Left ventricle myocardium inferior (tissue), 1 donor: ENCODE measurements at places on chromosomes 6 and 20. TPM values are rescaled to one million over a fixed set of nuclear protein-coding genes. Genes with fewer than 3 reads are reported as not detected.

DNA sequence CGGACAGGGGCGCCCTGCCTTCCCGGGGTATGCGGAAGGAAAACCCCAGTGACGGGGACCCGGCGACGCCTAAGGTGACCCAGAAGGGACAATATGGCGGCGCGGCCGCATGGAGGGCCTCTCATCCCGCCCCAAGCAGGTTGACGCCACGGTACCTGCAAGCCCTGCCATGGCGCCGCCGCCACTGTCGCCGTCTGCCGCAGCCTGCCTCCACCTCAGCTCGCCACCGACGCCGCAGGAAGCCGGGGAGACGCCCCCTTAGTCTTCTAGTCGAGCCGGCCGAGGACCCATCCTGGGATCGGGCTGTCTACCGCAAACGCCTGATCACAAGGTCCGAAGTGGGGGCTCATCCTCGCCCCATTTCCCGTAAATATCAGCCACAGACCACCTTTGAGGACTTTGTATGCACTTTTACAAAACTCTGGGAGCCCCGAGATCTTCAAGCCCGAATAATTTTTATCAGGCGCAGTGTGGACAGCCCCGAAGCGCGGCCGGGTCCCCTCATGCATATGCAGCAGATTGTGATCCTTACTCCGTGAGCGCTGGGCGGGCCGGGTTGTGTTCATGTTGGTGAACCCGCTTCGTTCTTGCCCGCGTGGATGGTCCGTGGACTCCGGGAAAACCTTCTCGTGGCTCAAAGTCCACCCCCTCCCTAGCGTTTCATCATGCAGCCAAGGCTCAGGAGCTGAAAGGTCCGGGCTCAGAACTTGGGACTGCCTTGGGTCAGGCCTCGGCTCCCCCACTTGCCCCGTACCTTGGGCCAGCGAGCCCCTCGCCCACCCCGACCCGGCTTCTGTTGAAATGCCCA is at the start of gene BLCAP:
Gene BLCAP, minus strand, starts transcription at position 239 of the 808 bp plus-strand sequence. CDS start 8,702 bp downstream, outside the sequence.
- H3K4me1 ChIP-seq, result peaks cover 56% of the 10 kb centered on the region
- H3K36me3 ChIP-seq, result no peaks in the 10 kb centered on the region
- DNase-seq, result peak; percentile 92

DNA sequence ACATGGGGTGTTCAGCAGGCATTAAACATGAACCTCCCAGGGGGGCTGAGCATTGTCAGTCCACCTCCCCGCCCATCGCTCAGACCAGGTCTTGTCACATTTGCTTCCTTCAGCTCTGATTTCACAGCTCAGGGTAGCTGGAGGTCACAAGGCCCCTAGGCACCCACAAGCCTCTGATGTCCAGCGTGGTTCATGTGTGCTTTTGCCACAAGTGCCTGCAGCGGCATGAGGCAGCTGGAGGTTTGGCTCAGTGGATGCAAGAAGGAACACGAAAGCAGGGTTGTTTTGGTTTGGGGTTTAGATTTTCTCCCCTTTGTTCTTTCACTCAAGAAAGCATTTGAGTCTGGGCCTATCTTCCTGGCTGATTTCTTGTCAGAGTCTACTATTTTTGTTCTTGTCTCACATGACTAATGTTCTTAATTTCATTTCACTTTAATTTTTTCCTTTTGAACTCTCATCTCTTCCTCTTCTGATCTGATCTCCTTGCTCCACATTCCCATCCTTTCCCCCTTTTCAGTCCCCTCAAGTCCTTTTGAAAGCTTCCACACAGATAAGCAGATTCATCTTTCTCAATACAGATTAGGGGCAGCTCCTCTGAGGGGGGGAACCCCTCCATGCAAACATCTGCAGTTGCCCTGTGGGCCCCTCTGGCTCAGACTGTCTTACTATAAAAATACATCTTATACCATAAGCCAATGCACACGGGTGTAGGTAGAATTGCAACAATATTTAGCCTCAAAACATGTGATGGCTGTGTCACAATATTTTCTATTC is 68.1 kb upstream of the CEP85L start:
- H3K4me3 ChIP-seq, result no peak overlapping the region
- DNase-seq, result no peak
- H3K27me3 ChIP-seq, result no peaks in the 10 kb centered on the region
- H3K36me3 ChIP-seq, result no peaks in the 10 kb centered on the region
- no peaks in the 10 kb centered on the region for H3K4me1 ChIP-seq

- DNase-seq, result no peak
- H3K27me3 ChIP-seq, result no peaks in the 10 kb centered on the region
- H3K36me3 ChIP-seq, result no peaks in the 10 kb centered on the region
- no peak overlapping the region for H3K27ac ChIP-seq
Observed at GRCh38 chr6:96990462-96990861, 65.9 kb downstream of the KLHL32 start.

DNA sequence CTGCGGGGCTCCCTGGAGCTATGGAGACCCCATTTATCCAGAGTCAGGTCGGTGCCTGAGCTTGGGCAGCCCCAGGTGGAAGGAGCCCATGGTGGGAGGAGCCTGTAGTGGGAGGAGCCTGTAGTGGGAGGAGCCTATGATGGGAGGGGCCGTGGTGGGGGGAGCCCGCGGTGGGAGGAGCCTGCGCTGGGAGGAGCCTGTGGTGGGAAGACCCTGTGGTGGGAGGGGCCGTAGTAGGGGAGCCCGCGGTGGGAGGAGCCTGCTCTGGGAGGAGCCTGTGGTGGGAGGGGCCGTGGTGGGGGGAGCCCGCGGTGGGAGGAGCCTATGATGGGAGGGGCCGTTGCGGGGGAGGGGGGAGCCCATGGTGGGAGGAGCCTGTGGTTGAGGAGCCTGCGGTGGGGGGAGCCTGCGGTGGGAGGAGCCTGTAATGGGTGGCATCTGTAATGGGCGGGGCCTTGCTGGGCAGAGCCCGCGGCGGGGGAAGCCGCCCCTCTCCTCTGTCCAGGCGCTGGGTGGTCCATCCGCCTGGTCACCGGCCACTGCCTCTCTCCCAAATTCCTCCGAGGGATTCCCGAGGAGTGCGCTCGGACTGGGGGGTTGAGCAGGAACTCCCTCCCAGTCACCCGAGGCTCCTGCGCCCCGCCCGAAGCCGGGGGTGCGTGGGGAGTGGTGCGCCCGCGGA is 567 bp upstream of the FNDC11 start:
- no peak overlapping the region for H3K27ac ChIP-seq
- H3K4me3 ChIP-seq, result peak overlapping the region; percentile 72
- H3K27me3 ChIP-seq, result peaks cover 43% of the 10 kb centered on the region
- H3K36me3 ChIP-seq, result peaks cover 3% of the 10 kb centered on the region

- DNase-seq, result no peak
- H3K36me3 ChIP-seq, result peaks cover 43% of the 10 kb centered on the region
- peak overlapping the region; percentile 97 for H3K27ac ChIP-seq
- H3K27me3 ChIP-seq, result no peaks in the 10 kb centered on the region
- peak overlapping the region; percentile 86 for H3K4me3 ChIP-seq
- H3K4me1 ChIP-seq, result peaks cover 67% of the 10 kb centered on the region
Observed at GRCh38 chr6:33417128-33417902, 592 bp downstream of the CUTA start.

- H3K4me3 ChIP-seq, result no peak overlapping the region
- no peak for DNase-seq
- no peaks in the 10 kb centered on the region for H3K36me3 ChIP-seq
- H3K27ac ChIP-seq, result no peak overlapping the region
Observed at GRCh38 chr6:11050731-11051130, 6.6 kb upstream of the ELOVL2 start.

- no peaks in the 10 kb centered on the region for H3K27me3 ChIP-seq
- DNase-seq, result no peak
- no peaks in the 10 kb centered on the region for H3K4me1 ChIP-seq
- no peak overlapping the region for H3K4me3 ChIP-seq
Observed at GRCh38 chr6:105880030-105880492, 206.1 kb upstream of the PRDM1 start.

GRCh38 chr6:113353392-113353791 is 503.8 kb upstream of the MARCKS start:
- H3K36me3 ChIP-seq, result no peaks in the 10 kb centered on the region
- no peak overlapping the region for H3K4me3 ChIP-seq
- no peaks in the 10 kb centered on the region for H3K27me3 ChIP-seq
- H3K27ac ChIP-seq, result no peak overlapping the region
- peaks cover 25% of the 10 kb centered on the region for H3K4me1 ChIP-seq

DNA sequence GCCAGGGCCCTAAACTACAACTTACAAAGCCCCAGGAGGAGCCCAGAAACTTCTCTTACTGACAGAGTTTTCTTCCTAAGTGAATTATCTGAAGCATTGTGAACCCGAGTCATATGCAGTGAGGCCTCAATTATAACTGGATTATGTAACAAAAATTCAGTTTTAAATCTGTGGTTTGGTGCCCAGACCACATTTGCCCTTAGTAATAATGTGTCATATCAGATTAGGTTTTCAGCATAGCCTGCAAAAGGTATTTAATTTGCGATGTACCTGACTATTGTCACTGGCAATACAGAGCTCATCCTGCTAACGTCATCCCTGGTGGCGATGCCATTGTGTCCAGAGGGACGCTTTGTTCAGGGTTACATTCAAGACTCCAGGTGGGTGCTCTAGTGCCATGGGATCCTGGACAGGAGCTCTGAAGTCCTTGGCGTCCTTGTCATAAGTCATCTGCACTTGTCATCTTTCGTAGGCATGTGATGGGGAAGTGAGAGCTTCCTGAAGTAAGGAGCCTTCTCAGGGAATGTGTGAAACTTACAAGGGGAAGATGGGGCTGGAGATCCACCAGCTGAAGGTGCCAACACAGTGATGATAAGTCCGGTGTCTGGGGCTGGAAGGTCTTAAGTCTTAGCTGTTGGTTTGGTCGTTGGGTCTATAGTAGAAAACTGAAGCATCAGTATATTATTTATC is 65.1 kb downstream of the HIVEP1 start:
- H3K27me3 ChIP-seq, result no peaks in the 10 kb centered on the region
- H3K27ac ChIP-seq, result no peak overlapping the region
- no peak overlapping the region for H3K4me3 ChIP-seq
- H3K4me1 ChIP-seq, result peaks cover 8% of the 10 kb centered on the region
- no peaks in the 10 kb centered on the region for H3K36me3 ChIP-seq

GRCh38 chr20:33727115-33727479 is 4.7 kb upstream of the ZNF341 start:
- H3K27me3 ChIP-seq, result no peaks in the 10 kb centered on the region
- DNase-seq, result no peak
- H3K4me1 ChIP-seq, result peaks cover 7% of the 10 kb centered on the region
- no peaks in the 10 kb centered on the region for H3K36me3 ChIP-seq
- H3K27ac ChIP-seq, result no peak overlapping the region
- no peak overlapping the region for H3K4me3 ChIP-seq

GRCh38 chr20:4171538-4172116 is 156.3 kb upstream of the RNF24 start:
- H3K4me1 ChIP-seq, result peaks cover 26% of the 10 kb centered on the region
- H3K36me3 ChIP-seq, result peaks cover 15% of the 10 kb centered on the region
- H3K4me3 ChIP-seq, result peak overlapping the region; percentile 76
- H3K27me3 ChIP-seq, result no peaks in the 10 kb centered on the region

GRCh38 chr6:28137505-28137981 is 4.1 kb upstream of the ZKSCAN8 start:
- no peaks in the 10 kb centered on the region for H3K27me3 ChIP-seq
- H3K4me3 ChIP-seq, result peak overlapping the region; percentile 81

DNA sequence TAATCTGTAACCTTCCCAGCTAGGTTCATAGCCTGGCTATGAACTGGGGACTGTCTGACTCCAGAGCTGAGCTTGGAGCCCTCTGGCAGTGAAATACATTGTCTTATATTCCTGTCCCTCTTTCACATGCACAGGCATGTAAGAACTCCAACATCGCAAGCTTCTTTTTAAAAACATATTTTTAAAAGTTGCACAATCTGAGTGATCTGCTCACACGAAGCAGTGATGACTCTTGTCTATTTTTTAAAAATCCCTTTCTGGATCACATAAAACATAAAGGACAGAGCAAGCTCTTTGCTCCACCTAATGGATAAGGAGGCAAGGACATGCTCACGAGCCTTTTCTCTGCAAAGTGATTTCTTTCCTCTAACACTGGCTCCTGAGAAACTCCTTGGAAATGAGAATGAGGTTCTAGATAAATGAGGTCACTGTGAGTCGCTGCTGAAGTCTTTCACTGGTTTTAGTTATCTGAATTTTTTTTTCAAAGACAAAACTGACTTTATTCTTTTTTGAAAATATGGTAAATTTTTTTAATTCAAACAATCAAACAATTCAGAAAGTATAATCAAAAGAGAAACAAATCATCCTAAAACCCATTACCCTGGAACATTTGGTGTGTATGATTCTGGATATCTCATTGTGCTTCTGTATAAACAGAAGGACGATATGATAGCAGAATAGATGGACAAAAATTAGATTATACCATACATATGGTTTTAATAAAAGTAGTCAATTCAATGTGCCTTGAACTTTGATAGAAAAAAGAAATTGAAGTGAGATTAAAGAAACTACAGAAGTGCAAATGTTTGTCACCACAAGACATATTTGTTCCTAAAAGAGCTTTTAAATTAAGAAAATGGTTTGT is 30.8 kb downstream of the IL20RA start:
- no peak overlapping the region for H3K27ac ChIP-seq
- no peak overlapping the region for H3K4me3 ChIP-seq
- no peaks in the 10 kb centered on the region for H3K27me3 ChIP-seq
- DNase-seq, result no peak

GRCh38 chr6:66232890-66233289 is 525.9 kb upstream of the EYS start:
- H3K4me1 ChIP-seq, result no peaks in the 10 kb centered on the region
- H3K4me3 ChIP-seq, result no peak overlapping the region
- no peak overlapping the region for H3K27ac ChIP-seq
- no peak for DNase-seq

GRCh38 chr6:65170273-65170672 is 536.8 kb downstream of the EYS start:
- H3K4me3 ChIP-seq, result no peak overlapping the region
- H3K27me3 ChIP-seq, result no peaks in the 10 kb centered on the region
- no peak overlapping the region for H3K27ac ChIP-seq
- no peak for DNase-seq

DNA sequence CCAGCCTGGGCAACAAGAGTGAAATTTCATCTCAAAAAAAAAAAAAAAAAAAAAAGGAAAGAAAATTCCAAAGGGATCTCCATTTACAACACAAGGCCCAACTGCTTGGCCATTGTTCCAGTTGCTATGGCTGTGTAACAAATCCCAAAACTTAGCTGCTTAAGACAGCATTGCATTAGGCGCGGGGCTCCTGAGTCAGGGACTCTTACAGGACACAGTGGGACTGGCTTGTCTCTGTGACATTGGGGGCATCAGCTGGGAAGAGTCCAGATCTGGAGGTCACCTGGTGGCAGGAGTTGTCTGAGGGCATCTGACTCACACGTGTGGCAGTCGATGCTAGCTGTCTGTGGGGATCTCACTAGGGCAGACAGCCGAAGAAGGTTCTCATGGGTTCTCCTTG is 35.6 kb downstream of the TTLL9 start:
- H3K27me3 ChIP-seq, result no peaks in the 10 kb centered on the region
- no peak overlapping the region for H3K4me3 ChIP-seq
- no peak for DNase-seq
- H3K36me3 ChIP-seq, result no peaks in the 10 kb centered on the region

Gene MAS1L
- not detected for total RNA-seq

Gene GNRH2
- total RNA-seq, result not detected

Gene NT5E
- total RNA-seq, result 4.3 TPM

Gene LY6G5C
- 1.5 TPM for total RNA-seq

Gene ZBTB46
- 13.6 TPM for total RNA-seq

Gene TAP1
- total RNA-seq, result 15.5 TPM

Gene RBPJL
- not detected for total RNA-seq

Gene IL22RA2
- total RNA-seq, result not detected

Gene HAO1
- not detected for total RNA-seq

Gene MOCS1
- 28.6 TPM for total RNA-seq

Gene EPPIN
- total RNA-seq, result not detected

Gene ZNF334
- 0.71 TPM for total RNA-seq

Gene COL12A1
- 12.2 TPM for total RNA-seq
